ENCODE measurements at places on chromosomes 6 and 20. TPM values are rescaled to one million over a fixed set of nuclear protein-coding genes. Genes with fewer than 3 reads are reported as not detected.

DNA sequence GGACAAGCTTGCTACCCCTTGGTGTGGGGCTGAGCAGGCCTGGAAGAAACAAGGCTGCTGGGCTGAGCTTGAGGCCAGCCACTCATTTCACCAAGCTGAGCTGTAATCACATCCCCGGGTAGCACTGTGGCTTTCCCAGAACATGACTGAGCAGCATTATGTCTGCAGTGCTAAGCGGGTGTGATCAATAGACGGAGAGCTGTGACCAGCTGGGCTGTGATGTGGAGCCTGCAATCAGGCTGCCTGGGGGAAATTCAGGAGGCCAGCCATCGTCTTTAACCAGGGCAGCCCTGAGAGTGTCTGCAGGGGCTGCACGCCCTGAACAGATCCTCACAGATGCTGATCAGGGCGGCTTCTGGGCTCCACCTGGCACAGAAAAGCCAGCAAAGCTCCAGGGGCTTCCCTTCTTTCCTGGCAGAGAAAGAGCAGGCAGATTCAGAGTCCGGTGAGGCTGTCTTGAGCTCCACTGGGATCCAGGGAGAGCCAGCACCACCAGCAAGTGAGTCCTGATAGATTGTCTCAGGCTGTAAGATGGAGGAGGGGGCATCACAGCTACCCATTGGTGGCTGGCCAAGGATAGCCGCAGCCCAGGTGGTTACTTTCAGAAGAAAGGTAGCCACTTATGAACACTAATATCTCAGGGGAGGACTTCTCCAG is 165.9 kb downstream of the NRN1 start:
- no peak for DNase-seq

- DNase-seq = no peak
Observed at GRCh38 chr6:5146398-5146797, 61.3 kb downstream of the PPP1R3G start.

DNA sequence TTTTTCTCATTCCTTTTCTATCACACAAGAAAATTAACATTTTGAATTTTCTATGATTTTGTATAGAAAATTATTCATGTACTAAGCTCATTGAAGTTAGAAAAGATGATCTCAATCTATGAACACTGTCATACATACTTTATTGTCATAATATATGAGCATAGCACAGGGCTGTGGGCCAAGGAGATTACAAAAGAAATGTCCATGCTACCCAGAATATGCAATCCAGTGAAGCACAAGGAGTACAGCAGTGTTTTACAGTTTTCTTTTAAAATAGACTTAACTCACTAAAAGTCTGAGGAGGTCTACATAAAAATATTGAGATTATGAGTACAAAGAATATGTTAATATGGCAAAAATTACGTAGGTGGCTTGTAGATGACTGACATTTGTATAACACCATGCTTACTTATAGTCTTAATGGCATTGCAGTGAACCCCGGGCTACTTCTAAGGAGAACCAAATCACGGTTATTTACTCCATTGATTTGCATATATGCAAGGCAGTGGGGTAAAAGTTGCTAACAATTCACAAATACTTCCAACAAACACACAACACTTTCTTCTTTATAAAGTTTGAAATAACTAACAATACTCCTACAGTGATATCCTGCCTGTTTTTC is 257.1 kb downstream of the BCKDHB start:
- no peak for DNase-seq

GRCh38 chr6:167528239-167528638 is 203.4 kb downstream of the TTLL2 start:
- DNase-seq = no peak

DNA sequence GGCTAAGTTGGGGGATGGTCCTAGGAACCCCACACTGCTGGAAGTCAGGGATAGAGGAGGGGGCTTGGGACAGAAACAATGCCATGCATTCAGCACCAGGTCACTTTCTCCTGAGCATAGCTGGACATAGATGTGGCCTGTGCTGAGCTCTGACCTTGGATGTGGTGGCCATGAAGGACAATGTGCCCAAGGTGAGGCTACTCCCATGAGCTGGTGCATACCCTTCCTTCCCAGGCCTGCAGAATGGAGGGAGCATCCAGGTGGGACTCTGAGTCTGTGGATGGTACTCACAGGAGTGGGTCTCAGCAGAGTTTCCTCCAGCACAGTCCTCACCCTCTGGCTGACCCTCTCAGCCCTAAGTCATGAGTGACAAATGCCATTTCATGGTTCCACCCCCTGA is 16.9 kb downstream of the CST9L start:
- no peak for DNase-seq

DNA sequence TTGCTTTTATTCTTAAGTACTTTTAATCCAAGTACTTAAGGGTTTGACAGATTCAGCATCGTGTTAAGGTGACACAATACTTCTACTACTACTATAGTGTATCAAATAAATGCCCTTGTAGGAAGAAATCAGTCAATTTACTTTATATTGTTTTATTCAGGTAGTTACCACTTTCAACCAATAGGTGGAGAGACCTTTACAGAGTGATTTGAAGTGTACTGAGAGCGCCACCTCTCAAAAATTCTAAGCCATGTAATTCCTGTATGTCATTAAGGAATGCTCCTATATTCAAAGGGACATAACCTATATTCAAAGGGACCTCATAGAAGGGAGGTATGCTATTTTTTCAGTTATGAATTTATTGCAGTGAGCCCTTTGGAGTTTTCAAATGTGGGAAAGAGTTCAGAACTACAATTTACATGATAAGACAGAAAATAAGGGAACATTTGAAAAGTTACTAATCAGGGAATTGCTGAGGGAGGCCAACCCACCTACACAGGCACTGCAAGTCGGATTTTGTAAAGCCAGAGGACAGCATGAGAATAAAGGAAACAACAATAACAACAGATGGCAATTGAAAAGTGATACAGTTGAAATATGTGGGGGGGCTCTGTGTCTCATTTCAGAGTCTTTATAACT is 955.6 kb downstream of the TBC1D32 start:
- no peak for DNase-seq

DNA sequence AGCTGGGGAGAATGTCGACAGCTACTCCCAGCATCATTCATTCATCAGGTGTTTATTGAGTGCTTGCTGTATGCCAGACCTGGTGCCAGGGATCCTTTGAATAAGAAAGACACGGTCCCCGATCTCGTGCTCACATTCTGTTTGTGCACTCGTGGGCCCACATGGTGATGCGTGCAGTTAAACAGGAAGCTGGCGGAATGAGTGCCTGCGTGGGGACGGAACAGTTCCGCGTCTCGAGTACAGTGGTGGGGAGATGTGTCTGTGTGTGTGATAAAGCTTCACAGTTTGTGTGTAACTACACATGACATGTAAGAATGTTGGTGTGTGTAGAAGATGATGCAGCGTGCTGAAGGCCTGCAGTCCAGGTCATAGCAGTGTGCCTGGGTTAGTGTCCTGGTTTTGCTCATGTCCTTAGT is 6.5 kb downstream of the RBM38 start:
- no peak for DNase-seq

- DNase-seq = no peak
Observed at GRCh38 chr20:14418376-14418775, 81.0 kb upstream of the FLRT3 start.

- DNase-seq = no peak
Observed at GRCh38 chr6:89830170-89830809, 610 bp downstream of the CASP8AP2 start.

GRCh38 chr6:35264550-35265274 is 5.2 kb downstream of the ZNF76 start:
- DNase-seq = no peak

GRCh38 chr6:154595538-154595937 is 85.1 kb upstream of the CNKSR3 start:
- DNase-seq = no peak

DNA sequence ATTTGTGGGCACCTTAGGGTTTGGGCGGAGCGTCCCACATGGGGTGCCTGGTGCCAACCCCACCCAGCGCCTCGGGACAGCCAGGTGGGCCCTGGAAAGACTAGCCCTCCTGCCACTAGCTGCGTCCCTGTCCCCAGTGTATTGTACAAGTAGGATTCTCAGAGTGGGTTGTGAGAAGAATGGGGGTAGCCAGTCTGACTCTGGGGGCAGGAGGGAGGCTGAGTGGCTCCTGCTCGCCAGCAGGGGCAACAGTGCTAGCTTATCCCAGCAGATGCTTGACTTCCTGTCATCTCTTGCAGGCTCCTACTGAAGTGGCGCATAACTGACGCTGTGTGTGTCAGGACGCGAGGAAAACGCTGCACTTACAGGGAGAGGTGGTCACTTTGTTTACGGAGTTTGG is 9.3 kb downstream of the PSMA7 start:
- peak; percentile 63 for DNase-seq

- no peak for DNase-seq
Observed at GRCh38 chr6:99019381-99019780, 71.6 kb upstream of the FBXL4 start.

Gene LY86
- not detected for total RNA-seq

Gene MEI4
- total RNA-seq = 0.84 TPM

Gene CGAS
- total RNA-seq = 2.8 TPM

Gene ELOVL4
- total RNA-seq = 9.7 TPM

Gene RCAN2
- total RNA-seq = 15.7 TPM

Gene MYCT1
- 8.8 TPM for total RNA-seq

Gene PSMA7
- 306 TPM for total RNA-seq

Gene GRM1
- 0.70 TPM for total RNA-seq
